ENCODE measurements at places on chromosomes 7 and 10. TPM values are rescaled to one million over a fixed set of nuclear protein-coding genes. Genes with fewer than 3 reads are reported as not detected.

- no peak for DNase-seq
Measured at GRCh38 chr7:104793066-104793465, 220.9 kb upstream of the KMT2E start.

DNA sequence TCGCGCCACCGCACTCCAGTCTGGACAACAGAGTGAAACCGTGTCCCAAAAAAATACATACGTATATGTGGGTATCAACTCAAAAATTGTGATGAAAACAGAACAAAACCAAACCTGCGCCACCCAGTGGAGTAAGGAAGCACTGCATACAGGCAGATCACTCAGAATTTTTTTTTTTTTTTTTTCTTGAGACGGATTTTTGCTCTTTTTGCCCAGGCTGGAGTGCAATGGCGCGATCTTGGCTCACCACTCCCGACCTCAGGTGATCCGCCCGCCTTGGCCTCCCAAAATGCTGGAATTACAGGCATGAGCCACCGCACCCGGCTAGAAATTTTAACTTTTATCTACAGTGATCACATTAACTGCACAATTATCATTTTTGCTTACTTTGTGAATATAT is 9.1 kb upstream of the TMEM236 start:
- DNase-seq: peak; percentile 22

LIPJ gene
- total RNA-seq: not detected

DNA sequence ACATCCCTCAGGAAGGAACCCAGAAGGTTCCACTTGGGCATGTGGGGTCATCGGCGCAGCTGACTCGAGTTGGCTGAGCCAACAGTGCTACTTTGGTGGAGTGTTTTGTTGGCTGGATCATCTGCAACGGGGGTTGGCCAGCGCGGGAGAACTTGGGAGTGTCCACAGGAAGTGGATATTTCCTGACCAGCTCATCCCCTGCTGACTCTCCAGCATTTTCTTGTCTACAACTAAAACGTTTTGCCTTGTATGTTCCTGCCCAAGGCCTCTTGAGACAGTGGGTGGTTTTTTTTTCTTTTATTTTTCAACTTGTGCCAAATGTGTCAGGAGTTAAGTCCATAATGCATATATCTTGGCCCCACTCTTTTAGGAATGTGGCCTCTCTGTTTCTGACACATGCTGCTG is 208.6 kb downstream of the ZNF365 start:
- DNase-seq: peak; percentile 55

CYP2W1 gene
- not detected for total RNA-seq

GRCh38 chr7:8035647-8036518 is 67.3 kb downstream of the GLCCI1 start:
- peak; percentile 77 for DNase-seq

GRCh38 chr10:65611592-65611991 is 1314.2 kb upstream of the LRRTM3 start:
- DNase-seq: no peak

- no peak for DNase-seq
Measured at GRCh38 chr7:97480772-97481390, 251.0 kb upstream of the TAC1 start.

DNA sequence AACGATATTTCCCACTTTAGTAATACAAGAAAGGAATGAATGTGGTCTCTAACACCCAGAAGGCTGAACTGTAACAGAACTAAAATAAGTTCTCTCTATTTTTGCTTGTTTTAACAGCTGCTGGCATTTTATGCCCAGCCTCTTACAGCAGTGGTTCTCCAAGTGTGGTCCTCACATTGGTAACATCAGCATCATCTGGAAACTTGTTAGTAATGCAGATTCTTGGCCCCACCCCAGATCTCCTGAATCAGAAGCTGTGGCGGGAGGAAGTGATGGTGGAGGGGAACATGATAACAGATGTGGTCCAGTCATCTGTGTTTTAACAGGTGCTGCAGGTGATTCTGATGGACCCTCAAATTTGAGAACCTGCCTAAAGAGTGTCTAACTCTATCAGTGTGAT is 170.1 kb downstream of the TMEM26 start:
- no peak for DNase-seq

DNA sequence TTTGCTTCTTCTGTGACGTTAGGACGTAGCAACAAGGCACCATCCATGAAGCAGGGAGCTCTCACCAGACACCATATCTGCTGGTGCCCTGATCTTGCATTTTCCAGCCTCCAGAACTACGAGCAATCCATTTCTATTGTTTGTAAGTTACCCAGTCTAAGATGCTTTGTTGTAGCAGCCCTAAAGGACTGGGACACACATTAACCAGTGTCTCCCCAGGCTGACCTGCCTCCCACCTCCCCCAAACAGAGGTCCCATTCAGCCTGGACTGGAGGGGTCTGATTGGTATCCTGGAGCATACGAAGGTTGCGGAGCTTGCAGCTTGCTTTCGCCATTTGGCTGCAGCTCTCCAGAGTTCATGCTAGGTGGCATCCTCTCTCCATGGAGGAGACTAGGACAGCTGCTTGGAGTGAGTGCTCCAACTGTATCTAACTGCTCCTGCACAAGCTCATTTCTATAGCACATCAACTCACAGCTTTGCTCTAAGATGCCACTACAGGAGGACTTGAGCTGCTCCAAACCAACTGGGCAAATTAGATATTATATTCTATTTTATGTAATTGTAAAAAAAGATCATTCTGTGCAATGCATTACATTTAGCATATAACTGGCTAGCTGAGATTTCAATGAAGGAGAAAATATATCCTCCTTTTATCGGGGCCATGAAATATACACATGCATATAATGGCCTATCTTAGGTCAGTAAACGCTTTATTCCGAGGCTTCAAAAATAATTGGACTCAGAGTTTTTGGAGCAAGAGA is 8.0 kb upstream of the GRK5 start:
- peak; percentile 83 for DNase-seq

GRCh38 chr7:157246052-157246451 is 90.8 kb upstream of the DNAJB6 start:
- no peak for DNase-seq
